Urinary bladder (tissue), 4 donors: ENCODE measurements at places on chromosomes 6 and 20. TPM values are rescaled to one million over a fixed set of nuclear protein-coding genes. Genes with fewer than 3 reads are reported as not detected.

The DYNLT2 gene
- 1.6 TPM for polyA plus RNA-seq

DNA sequence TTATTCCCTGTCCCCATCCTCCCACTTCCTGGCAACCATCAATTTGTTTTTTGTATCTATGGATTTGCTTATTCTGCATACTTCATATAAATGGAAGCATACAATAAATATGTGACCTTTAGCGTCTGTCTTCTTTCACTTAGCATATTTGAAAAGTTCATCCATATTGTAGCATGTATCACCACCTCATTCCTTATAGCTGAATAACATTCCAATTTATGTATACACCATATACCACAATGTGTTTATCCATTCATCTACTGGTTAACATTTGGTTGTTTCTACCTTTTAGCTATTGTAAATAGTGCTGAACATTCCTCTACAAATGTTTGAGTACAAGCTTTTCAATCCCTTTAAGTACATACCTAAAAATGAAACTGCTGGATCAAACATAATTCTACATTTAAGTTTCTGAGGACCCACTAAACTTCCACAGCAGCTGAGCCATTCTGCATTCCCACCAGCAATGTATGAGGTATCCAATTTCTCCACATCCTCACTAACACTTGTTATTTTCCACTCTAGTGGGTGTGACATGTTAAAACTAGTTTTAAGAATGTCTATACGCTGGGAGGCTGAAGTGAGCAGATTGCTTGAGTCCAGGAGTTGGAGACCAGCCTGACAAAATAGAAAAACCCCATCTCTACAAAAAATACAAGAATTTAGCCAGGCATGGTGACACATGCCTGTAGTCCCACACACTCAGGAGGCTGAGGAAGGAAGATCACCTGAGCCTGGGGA is 32.9 kb downstream of the NUDT3 start:
- DNase-seq = no peak

GRCh38 chr6:166202321-166202733 is 34.7 kb upstream of the TBXT start:
- no peak for DNase-seq

DNA sequence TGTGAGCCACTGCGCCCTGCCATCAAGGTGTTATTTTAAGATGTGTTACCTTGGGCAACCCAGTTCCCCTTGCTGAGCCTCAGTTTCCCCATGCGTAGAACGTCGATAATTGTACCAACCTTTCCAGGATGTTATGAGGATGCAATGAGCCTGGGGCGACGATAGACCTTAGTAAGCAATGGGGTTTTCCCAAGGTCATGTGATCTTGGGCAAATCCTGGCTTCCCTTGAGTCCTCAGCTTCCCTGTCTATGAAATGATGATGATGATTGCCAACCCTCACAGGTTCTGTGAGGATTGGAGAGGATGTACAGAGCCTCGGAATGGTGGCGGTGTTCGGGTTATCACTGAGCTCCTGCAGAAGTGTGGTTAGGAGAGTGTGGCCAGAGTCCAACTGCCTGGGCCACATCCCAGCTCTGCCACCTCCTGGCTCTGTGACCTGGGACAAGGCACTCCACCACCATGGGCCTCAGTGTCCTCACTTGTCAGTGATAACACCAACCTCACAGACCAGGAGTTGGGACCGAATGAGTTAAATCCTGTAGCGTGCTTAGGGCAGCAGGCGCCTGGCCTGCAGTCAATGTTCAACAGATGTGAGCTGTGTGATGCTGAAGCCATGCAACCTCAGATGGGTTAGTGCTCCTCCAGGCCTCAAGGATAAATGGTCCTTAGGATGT is 23.4 kb downstream of the SIRPA start:
- no peak for DNase-seq

GRCh38 chr6:156197513-156197912 is 579.7 kb upstream of the ARID1B start:
- no peak for DNase-seq

The GPLD1 gene
- 1.6 TPM for polyA plus RNA-seq

GRCh38 chr6:149088361-149088760 is 229.2 kb upstream of the TAB2 start:
- no peak for DNase-seq

DNA sequence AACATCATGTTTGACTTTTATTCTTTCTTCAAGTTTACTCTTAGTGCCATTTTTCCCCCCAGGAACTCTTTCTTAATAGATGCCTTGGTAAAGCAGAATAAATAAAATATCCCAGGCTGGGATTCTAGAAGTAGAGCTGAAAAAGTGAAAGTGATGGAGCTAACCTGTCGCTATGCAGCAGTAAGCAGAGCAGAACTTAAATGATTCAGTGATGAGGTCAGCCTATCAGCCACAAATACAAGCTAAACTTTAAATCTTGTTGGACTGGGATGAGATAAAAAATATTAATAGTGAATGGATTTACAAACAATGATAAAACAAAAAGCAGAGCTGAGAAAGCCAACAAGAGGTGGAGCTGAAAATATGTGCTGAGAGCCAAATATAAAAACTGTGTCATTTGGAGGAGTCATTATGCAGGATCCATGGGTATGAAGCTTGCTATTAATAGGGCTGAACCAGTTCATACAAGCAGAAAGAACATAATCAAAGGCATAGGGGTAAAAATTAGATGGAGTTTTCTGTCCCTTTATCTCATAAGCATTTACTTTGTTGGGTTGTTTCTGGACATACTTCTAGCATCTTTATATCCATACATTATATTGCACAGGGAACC is 877.8 kb downstream of the EPHA7 start:
- no peak for DNase-seq

GRCh38 chr6:53611342-53611741 is 54.2 kb downstream of the KLHL31 start:
- no peak for DNase-seq

GRCh38 chr6:2103765-2104523 is 141.5 kb downstream of the GMDS start:
- peak; percentile 32 for DNase-seq

DNA sequence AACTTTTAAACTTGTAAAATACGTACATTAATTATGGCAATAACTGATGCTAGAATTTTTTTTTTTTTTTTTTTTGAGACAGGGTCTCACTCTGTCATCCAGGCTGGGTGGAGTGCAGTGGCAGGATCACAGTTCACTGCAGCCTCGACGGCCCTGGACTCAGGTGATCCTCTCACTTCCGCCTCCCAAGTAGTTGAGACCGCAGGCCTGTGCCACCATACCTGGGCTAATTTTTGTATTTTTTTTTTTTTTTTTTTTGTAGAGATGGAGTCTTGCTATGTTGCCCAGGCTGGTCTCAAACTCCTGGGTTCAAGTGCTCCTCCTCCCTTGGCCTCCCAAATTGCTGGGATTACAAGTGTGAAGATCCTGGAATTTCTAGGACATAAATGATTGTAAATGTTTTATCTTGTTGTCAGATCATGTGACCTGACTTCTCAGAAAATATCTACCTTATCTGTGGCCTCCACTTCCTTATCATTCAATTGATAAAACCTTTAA is 2.2 kb upstream of the CD2AP start:
- DNase-seq = no peak

DNA sequence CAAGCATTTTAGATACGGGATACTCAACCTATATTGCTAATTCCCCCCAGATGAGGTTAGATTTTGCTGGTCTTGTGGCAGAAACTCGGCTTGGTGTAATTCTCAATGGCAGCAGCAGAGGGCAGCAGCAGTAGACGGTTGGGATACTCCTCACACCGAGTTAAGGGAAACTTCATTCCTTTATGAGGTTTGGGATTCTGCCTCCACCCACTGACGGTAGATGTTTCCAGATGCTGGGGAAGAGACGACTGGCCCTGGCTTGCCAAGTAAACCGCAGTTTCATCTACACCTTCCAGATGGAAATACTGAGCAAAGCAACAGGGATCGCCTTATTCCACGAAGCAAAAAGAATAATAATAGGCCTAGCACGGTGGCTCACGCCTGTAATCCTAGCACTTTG is 8.2 kb upstream of the TBC1D7 start:
- DNase-seq = peak; percentile 57

The PSORS1C2 gene
- not detected for polyA plus RNA-seq

GRCh38 chr6:30748851-30749540 is 4.6 kb upstream of the IER3 start:
- DNase-seq = no peak

DNA sequence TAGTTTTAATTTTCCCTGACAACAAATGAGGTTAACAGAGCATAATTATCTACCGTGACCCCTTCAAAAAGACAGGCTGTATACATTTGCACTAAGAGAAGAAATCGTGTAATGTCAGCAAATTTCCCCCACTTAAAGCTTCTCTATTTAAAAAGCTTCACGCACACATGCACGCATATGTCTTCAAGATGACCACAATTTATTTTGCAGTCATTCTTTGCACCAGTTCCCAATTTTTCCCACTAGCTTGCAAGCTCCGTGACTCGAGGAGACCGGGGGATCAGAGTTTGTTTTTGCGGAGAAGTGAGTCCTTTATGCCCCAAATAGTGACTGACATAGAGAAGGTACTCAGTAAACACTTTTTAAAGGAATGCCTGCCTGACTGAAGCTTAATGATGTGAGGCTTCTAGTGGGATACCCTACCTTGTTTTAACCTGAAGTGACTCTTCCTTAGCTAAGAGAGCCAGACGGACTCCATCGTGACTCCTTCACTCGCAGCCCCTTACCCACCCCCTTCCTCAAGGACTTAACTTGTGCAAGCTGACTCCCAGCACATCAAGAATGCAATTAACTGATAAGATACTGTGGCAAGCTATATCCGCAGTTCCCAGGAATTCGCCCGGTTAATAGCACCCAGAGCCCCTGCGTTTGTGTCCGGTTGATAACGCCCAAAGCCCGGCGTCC is 9.3 kb upstream of the NQO2 start:
- no peak for DNase-seq

The SIRPA gene
- 27.8 TPM for polyA plus RNA-seq

- no peak for DNase-seq
Observed at GRCh38 chr6:579339-579738, 77.6 kb downstream of the HUS1B start.

The AP5S1 gene
- polyA plus RNA-seq = 9.2 TPM

The KCNG1 gene
- polyA plus RNA-seq = 8.3 TPM

The GGTLC1 gene
- polyA plus RNA-seq = not detected

DNA sequence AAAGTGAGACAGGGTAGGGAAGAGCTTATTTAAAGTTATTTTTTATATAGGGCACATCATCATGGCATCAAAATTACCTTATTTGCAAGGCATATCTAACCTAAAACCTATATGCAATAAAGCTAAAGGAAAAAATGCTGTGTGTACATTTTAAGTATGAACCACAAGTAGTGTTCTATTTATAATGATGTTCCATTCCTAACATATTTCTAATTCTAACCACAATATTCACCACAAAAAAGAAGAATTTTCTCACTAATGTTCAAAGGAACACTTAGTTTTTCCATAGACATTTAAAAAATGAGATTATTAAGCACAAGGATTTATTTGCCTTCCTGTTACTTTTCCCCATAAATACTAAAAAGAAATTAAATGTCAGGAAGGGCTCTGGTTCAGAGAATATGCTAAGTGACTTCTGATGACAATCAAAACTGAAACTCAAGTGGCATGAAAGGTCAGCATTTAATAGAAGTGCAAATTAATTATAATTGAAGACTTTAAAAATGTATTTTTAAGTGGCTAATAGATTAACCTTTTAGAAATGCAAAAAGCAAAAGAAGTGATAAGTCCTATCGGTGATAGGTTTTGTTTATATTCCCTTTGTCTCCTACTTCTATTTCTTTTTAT is 25.1 kb downstream of the GPR63 start:
- DNase-seq = no peak

The CDSN gene
- polyA plus RNA-seq = not detected

The PRDM13 gene
- not detected for polyA plus RNA-seq

DNA sequence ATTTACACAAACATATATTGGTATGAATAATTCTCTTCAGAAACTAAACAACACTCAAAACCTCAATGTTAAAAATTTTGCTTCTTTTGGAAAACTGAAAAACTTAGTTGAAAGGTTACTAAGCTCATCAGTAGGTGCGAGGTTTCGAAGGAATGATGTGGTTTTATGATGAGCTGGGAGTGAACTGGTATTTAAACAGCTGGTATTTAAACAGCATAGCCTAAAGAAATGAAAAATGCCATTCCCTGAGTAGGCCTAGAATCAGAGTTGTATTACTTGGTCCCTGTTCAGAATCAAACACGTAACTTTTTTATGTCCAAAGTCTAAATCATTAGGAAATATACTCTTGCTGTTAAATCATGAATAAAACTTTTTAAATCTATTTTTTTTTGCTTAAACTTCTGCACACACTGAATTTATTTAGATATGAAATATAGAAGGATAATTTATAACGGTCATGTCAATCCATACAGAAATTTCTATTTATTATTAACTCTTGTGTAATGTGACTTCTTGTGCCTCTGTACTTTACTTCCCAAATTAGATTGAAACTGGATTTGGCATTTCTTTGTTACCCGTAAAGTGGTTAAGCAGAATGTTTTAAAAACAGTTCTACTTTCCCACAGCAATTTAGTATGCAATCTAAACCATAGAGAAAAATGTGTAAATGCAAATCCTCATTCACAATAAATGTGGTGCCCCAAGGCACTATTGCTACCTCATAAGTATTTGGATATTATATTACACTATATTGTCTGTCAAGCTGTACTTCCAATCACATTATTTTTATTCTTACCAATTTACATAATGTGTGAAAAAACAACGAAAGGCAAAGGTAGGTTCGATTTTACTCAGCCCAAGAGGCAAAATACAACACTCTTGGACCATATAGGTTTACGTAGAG is 124.1 kb downstream of the HS3ST5 start:
- no peak for DNase-seq

The SCUBE3 gene
- polyA plus RNA-seq = 8.4 TPM

DNA sequence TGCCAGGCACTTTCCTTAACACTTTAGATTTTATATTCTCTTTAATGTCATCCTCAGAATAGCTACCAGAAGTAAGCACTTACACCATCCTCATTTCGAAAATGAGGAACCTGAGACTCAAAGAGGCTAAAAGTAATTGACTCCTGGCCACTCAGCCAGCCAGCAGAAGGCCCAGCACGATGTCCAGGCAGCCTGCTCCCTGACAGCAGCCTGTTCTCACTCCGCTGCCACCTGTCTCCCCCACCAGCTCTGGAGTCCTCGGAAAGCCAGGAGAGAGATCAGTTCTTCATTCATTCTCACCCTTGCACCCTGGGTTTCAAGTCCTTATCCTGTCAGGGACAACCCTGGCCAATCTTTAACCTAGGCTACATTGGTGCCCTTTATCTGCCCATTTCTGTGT is 174.0 kb downstream of the SASH1 start:
- DNase-seq = no peak

DNA sequence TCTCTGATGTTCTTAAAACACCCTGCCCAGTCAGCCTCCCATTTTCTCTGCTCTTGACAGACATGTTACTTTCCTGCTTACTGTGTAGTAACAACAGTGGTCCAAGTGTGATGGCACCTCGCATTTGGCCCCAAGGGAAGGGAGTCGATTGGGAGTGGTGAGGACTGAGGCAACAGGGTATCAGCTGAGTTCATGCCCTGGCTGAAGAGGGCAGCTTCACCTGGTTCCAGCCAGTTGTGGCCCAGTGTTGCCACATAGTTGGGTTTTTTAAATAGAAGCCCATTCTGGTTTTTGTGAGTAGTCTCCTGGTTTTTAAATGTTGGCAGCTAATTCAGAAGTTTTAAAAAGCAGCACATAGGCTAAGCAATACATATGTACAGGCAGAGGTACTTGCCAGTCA is 37.2 kb downstream of the ARFGEF2 start:
- DNase-seq = no peak

GRCh38 chr6:79173378-79173777 is 61.1 kb downstream of the HMGN3 start:
- no peak for DNase-seq
